Hematopoietic multipotent progenitor cell treated with erythropoietin and hydrocortisone succinate and interleukin-3 and kit ligand, for 8 days (in vitro differentiated cells): ENCODE measurements at places on chromosomes 12 and 14.

GRCh38 chr14:30375296-30375892 is 183.6 kb upstream of the G2E3 start:
- peak; percentile 64 for DNase-seq

DNA sequence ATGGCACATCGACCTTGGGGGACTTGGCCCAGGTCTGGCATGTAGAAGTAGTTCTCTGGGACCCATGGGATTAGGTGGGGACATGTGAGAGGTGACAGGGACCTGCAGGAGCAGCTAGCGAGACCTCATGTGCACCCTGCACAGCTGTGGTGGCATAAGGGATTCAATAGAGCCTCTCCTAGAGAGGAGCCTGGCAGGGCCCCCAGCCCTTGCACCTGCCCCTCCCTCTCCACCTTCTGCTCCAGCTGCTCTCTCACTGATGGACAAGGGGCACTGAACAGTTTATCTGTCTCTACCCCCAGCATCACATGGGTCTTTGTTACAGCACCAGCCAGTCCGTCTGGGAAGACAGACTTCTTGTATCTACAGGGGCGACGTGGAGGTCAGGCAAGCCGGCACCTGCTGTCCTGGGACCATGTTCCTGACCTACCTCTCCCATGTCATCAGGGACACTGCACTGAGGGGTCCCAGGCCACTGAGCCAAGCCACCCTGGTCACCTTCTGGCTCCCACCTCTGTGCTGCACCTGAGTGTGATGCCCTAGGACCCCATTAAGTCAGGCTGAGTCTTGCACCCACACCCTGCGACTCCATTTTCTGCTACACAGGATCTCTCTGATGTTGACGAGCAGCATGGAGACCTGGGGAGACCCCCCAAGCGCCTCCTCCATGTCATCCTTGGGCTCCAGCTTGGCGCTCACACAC is 32.6 kb downstream of the DDX11 start:
- no peak for DNase-seq

- peak; percentile 43 for DNase-seq
These were observed at the start of gene FLVCR2 for GRCh38 chr14:75578102-75578785. TSS of gene FLVCR2 (plus strand) at chr14:75578620. CDS start at chr14:75578973, 353 bp downstream.

DNA sequence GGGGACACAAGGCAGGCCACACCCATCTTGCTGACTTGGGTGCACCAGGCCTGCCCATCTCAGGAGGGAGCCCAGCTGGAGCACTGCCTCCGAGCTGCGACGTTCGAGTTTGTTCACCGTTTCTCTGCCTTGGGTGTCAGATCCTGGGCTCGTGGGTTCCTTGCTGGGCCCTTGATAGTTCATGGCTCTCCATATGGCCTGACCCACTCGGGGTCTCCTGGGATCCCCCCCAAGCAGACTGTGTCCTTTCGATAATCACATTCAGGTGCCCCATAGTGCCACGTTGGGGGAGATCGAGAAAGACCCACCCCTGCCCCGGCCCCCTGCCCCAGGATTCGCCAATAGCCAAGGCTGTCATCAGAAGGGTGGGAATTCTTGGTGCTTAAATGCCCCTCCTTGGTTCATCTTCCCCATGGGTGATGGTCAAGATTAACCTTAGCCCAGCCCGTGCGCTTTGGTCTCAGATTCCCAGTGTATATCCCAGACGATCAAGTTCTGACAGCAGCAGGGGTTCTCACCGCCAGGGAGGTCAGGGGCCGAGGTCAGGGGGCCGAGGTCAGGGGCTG is 7.4 kb downstream of the RFLNA start:
- DNase-seq, result no peak

DNA sequence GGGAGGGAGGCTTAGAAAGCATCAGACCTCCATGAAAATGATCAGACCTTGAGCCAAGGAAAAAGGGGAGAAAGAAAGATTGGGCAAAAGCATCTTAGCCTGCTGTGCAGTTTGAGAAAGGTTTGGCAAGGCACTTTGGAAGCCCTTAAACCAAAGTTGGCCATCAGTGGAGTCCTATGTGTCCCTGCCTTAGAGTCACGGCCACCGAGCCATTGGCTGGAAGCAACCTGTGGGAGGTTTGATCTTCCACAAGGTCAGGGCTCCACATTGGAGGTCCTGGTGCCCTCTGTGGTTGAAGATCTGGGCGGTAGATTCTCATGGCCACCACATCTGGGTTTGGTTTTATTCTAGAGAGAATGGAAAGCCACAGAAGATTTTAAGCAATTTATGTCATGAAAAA is 44.4 kb downstream of the SRRM4 start:
- no peak for DNase-seq

DNA sequence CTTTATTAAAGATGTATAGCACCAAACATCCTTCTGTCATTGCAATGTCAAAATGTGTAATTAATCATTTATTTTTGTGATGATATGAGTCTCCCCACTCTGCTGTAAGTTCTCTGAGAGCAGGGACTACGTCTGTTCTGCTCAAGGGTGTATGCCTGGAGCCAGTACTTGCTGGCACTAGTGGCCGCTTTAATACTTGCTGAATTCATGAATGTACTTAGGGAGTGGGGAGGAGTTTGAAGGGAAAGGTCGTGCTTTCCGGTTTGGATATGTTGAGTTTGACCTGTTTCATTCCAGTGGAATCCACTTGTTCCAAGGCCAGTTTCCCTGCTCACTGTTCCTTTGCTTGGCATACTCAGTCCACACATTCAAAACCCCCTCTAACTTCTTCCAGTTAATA is 1.9 kb upstream of the DCAF5 start:
- DNase-seq, result peak; percentile 32

DNA sequence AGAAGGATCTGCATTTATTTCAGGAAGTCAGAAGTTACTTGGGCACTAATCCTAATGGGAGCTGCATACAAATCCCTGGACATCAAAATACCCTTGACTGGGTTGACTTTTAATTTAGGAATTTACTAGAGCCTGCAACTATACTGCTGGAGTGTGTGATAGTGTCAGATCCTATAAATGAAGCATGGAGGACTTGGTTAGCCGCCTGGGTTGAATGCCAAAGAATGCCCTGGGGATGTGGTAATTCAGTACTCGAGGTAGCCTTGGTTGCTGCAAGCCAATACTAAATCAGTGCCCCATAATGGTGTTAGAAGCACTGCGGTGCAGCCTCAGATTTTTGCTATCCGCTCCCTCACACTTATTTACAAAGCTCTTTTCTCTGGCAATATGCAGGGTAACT is 184.9 kb downstream of the CAPZA3 start:
- DNase-seq, result no peak

- DNase-seq, result no peak
These were observed 13.6 kb upstream of the OR4Q3 start for GRCh38 chr14:19729763-19730162.

DNA sequence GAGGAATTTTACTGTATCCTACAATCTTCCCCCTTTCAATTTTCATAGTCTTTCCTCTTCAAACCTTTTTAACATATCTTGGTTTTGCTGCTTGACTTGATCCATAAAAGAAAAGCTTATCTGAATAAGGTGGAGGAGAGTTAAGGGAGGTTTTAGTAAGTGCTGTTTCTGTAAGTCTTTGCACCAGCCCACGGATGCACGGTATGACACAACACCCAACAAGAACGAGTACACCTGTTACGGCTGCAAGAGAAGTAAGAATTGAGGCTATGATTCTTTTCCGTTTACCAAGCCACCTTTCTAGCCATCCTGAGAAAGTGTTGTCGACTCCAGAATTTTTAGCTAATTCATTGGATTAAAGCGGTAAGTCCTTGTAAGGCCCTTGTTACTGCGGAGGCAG is 26.1 kb upstream of the CPNE8 start:
- no peak for DNase-seq

DNA sequence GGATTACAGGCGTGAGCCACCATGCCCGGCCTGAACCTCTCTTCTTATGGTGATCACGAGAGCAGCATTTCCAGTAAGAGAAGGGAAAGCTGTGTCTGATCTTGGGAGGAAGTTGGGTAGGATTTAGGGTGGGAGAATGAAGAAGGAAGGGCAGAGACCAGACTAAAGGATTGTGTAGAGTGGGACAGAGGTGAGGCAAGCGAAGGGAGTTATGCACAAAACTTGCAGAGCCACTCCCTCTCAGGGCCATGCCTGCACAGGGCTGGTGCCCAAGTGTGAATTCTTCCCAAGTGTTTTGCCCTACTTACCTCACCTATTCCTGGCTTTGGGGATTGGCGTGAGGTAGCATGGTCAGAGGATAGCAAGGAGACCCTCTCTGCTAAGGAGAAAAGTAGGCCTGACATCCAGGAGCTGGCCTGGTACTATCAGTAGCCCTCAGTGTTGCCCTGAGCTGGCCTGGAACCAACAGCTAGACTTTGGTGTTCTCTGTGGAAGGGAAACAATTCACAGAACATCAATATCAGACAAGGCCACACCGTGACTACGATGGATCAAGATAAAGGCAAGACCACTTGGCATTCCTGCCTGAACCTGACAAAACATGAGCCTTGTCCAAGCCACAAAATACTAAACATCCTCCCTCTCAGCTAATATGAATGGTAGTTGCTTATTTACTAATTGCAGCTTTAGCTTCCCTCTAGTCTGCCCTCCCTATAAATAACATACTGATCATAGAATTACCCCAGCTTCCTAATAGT is 201.0 kb upstream of the AMIGO2 start:
- DNase-seq, result peak; percentile 91

- DNase-seq, result no peak
These were observed 552.2 kb upstream of the LMO3 start for GRCh38 chr12:17158201-17158600.
